ENCODE measurements at places on chromosomes 11 and 22. TPM values are rescaled to one million over a fixed set of nuclear protein-coding genes. Genes with fewer than 3 reads are reported as not detected.

UCP3 gene
- total RNA-seq: 0.72 TPM

CCDC15 gene
- 7.9 TPM for total RNA-seq

ABCG4 gene
- total RNA-seq: 0.66 TPM

NAT10 gene
- total RNA-seq: 25.6 TPM

ACTN3 gene
- not detected for total RNA-seq
